ENCODE measurements at places on chromosomes 11 and 22. TPM values are rescaled to one million over a fixed set of nuclear protein-coding genes. Genes with fewer than 3 reads are reported as not detected.

Gene RFPL2
- total RNA-seq = not detected

Gene ARL2
- 176 TPM for total RNA-seq

Gene CD248
- not detected for total RNA-seq

Gene IGSF9B
- total RNA-seq = 0.96 TPM

Gene SLC35F2
- 36.5 TPM for total RNA-seq

Gene APOBEC3B
- 19.6 TPM for total RNA-seq

Gene P2RX6
- total RNA-seq = 10.6 TPM

Gene KCNJ1
- total RNA-seq = not detected

Gene SPDYC
- total RNA-seq = not detected

Gene IRAG1
- total RNA-seq = 23.8 TPM

Gene IFITM10
- total RNA-seq = 4.3 TPM

Gene OR4D5
- not detected for total RNA-seq

Gene YPEL1
- 1.8 TPM for total RNA-seq

Gene C11orf52
- total RNA-seq = not detected

Gene P2RY2
- 1.3 TPM for total RNA-seq

Gene OR52A1
- not detected for total RNA-seq

Gene OR51E2
- not detected for total RNA-seq

Gene THY1
- 949 TPM for total RNA-seq

Gene JHY
- 4.6 TPM for total RNA-seq

Gene EFEMP2
- total RNA-seq = 8.4 TPM

Gene DMC1
- total RNA-seq = 0.20 TPM

Gene OPCML
- total RNA-seq = not detected

Gene FJX1
- total RNA-seq = 7.9 TPM

Gene GTPBP1
- total RNA-seq = 16.3 TPM
